Progenitor cell of endocrine pancreas (in vitro differentiated cells): ENCODE measurements at places on chromosomes 2 and 18. TPM values are rescaled to one million over a fixed set of nuclear protein-coding genes. Genes with fewer than 3 reads are reported as not detected.
A peak's percentile ranks its signal among the peaks of the same experiment; 100 is the strongest.

DNA sequence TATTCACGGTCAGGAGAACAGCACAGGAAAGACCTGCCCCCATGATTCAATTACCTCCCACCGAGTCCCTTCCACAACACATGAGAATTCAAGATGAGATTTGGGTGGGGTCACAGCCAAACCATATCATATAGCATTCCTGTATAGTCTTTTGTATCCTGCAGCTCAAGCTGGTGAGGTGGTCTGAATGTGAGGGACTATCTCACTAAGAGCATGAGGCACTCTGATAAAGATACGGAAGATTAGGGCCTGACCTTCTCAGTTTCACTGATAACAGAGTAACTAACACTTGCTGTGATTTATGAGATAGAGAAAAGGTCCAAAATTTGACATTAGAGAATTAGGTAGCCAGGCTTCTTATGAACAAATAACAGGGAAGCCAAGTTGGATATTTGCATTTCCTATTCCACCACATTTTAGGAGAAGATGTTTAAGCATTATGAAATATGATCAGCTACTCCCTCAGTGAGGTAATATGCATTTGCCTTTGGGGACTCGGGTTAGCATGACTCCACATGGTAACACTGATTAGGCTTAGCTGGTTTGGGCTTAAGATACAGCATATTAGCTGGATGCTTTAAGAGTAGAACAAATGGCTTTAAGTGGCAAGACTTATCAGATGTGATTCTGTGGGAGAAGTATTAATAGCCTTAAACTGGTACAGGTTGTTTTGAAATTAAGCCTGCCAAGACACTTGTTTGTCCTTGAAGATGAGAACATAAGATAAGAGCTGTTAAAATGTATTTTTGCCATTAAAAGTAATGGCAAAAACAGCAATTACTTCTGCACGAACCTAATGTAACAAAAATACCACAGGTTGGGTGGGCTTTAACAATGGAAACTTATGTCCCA is 106.9 kb upstream of the MSTN start:
- H3K27ac ChIP-seq = no peak overlapping the region
- no peaks in the 10 kb centered on the region for H3K27me3 ChIP-seq
- peaks cover 3% of the 10 kb centered on the region for H3K4me1 ChIP-seq
- H3K4me3 ChIP-seq = no peak overlapping the region

DNA sequence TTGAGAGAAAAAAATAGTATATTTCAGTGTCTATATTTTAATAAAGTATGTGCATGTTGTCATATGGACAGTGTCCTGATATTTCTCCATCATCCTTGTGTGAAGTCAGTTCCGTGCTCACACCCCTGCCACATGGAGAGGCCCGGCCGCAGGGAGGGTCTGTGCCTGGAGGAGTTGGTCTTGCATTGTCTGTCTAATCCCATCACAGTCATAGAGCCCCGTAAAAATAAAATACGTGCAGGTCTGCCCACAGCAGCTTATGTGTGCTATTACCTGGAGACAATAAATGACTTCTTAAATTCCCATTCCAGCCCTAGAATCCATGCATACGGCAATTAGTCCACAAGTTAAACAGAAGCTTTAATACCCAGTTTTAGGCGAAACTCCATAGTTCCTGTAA is 20.1 kb downstream of the MAPRE2 start:
- peaks cover 28% of the 10 kb centered on the region for H3K4me1 ChIP-seq
- H3K27me3 ChIP-seq = no peaks in the 10 kb centered on the region
- no peak overlapping the region for H3K4me3 ChIP-seq
- no peak overlapping the region for H3K27ac ChIP-seq
- no peak for DNase-seq

GRCh38 chr18:24372279-24372872 is 25.2 kb downstream of the OSBPL1A start:
- H3K4me1 ChIP-seq = peaks cover 5% of the 10 kb centered on the region
- DNase-seq = no peak
- peaks cover 7% of the 10 kb centered on the region for H3K36me3 ChIP-seq
- H3K4me3 ChIP-seq = no peak overlapping the region
- peaks cover 6% of the 10 kb centered on the region for H3K27me3 ChIP-seq

DNA sequence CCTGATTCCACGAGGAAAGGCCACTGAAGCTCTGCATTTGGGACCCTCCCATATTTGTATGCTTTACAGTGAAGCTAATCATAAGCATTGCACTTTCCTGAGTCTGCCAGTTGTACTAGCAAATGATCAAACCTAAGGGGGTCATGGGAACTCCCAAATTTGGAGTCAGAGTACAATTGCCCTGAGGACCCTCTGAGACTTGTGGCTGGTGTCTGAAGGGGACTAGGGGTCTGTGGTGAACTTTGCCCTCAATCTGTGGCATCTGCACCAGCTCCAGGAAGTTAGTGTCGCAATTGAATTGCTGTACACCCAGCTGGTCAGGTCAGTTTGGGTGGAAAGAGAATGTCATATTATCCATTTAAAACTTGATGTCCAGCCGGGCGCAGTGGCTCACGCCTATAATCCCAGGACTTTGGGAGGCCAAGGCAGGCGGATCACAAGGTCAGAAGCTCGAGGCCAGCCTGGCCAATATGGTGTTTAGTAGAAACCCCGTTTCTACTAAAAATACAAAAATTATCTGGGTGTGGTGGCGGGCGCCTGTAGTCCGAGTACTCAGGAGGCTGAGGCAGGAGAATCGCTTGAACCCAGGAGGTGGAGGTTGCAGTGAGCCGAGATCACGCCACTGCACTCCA is 18.1 kb downstream of the SOWAHC start:
- no peak overlapping the region for H3K27ac ChIP-seq
- peaks cover 11% of the 10 kb centered on the region for H3K4me1 ChIP-seq
- no peaks in the 10 kb centered on the region for H3K36me3 ChIP-seq
- no peaks in the 10 kb centered on the region for H3K27me3 ChIP-seq

DNA sequence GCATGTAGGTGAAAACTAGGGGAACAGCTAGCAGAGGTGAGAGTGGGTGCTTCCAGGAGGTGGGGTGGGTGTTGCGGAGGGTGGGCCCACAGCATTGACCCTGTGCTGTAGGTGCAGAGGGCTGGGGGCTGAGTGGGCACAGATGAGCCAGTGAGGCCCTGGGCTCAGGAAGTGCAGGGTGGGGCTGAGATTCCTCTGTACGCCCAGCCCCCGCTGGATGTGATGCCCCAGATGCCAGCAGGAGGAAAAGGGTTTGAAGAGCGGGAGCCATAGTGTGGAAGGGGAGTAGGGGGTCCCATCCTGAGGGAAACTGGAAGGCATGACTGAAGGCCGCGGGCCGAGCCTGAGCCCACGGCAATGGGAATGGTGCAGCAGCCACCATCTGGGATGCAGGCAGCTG is 14.1 kb upstream of the OTOS start:
- H3K36me3 ChIP-seq = no peaks in the 10 kb centered on the region
- no peak for DNase-seq
- H3K27ac ChIP-seq = no peak overlapping the region
- H3K27me3 ChIP-seq = peaks cover 26% of the 10 kb centered on the region

GRCh38 chr2:211354481-211354880 is 798.1 kb downstream of the CPS1 start:
- no peak for DNase-seq
- H3K4me1 ChIP-seq = no peaks in the 10 kb centered on the region
- H3K36me3 ChIP-seq = no peaks in the 10 kb centered on the region
- H3K4me3 ChIP-seq = no peak overlapping the region
- no peaks in the 10 kb centered on the region for H3K27me3 ChIP-seq

DNA sequence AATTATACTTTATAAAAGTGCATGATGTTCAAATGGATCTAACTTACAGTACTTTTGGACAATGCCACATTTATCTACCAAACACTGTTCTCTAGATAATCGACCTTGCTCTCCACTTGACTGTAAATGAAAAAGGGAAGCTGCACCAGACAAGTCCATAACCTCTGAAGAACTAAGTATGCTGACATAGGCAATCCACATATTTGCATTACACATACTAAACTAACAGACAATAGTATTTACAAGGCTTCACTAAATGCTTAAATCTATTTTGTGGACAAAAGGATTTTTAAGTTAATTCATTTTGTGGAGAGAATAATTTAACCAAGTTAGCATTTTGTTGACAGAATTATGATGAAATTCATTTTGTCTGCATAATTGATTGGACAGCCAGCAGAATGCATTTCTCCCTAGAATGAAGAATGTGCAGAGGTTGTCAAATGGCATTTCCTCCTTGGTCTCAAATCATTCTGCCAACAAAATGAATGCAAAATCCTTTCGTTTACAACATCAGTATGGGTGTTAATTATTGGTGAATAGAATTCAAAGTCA is 520.9 kb downstream of the CPS1 start:
- H3K4me3 ChIP-seq = no peak overlapping the region
- no peaks in the 10 kb centered on the region for H3K4me1 ChIP-seq
- H3K27me3 ChIP-seq = no peaks in the 10 kb centered on the region
- H3K27ac ChIP-seq = no peak overlapping the region
- H3K36me3 ChIP-seq = no peaks in the 10 kb centered on the region

DNA sequence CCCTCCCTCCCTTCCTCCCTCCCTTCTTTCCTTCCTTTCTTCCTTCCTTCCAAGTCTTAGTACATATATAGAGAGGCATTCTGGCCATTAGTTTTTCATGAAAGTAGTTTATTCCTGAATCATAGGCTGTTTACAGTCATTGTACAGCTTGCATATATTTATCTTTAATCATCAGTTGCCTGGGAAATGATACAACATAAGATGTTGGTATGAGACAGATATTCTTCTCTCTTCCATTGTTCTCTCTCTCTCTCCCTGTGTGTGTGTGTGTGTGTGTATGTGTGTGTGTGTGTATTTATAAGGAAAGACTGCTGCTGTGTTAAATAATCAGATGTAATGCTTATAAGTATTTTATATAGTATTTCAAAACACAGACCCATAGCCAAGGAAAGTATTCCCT is 289.8 kb upstream of the UBE2E3 start:
- no peak overlapping the region for H3K4me3 ChIP-seq
- DNase-seq = no peak
- H3K27ac ChIP-seq = no peak overlapping the region

GRCh38 chr18:8460748-8461147 is 148.5 kb upstream of the RAB12 start:
- H3K4me1 ChIP-seq = no peaks in the 10 kb centered on the region
- no peak overlapping the region for H3K27ac ChIP-seq
- no peaks in the 10 kb centered on the region for H3K36me3 ChIP-seq
- H3K27me3 ChIP-seq = peaks cover under 1% of the 10 kb centered on the region
- H3K4me3 ChIP-seq = no peak overlapping the region

DNA sequence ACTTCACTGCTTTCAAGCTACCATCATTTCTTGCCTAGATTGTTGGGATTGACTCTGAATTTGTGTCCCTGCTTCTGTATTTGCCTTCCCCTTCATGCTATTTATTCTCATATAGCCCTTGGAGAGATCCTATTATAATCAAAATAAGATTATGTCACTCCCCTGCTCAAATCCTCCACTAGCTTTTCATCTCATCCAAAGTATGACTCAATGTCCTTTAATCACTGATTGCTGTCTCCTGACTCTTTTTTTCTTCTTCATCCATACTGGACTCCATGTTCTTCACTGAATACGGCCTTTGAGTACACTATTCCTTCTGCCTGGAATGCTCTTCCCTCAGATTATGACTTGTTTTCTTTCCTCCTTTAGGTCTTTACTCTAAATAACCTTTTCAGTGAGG is 5.0 kb downstream of the RBKS start:
- H3K27me3 ChIP-seq = no peaks in the 10 kb centered on the region
- H3K27ac ChIP-seq = no peak overlapping the region
- peaks cover 5% of the 10 kb centered on the region for H3K36me3 ChIP-seq
- peaks cover 4% of the 10 kb centered on the region for H3K4me1 ChIP-seq

GRCh38 chr2:16031058-16031847 is 90.9 kb downstream of the MYCN start:
- no peak for DNase-seq
- no peaks in the 10 kb centered on the region for H3K36me3 ChIP-seq
- H3K4me3 ChIP-seq = no peak overlapping the region
- H3K4me1 ChIP-seq = peaks cover 10% of the 10 kb centered on the region

DNA sequence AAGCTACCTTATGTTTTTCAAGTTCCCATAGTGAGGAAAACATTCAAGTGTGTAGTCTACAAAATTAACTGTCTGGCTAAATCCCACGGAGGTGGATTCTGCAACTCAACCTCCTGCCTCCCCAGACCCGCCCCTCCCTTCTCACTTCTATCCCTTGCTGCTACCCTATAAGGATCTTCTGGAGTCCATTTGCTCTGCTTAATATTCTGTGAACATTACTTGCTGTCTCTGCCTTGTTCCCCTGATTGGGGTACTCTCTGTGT is 163.2 kb downstream of the KCNE4 start:
- no peak overlapping the region for H3K27ac ChIP-seq
- peaks cover under 1% of the 10 kb centered on the region for H3K36me3 ChIP-seq
- no peak for DNase-seq

DNA sequence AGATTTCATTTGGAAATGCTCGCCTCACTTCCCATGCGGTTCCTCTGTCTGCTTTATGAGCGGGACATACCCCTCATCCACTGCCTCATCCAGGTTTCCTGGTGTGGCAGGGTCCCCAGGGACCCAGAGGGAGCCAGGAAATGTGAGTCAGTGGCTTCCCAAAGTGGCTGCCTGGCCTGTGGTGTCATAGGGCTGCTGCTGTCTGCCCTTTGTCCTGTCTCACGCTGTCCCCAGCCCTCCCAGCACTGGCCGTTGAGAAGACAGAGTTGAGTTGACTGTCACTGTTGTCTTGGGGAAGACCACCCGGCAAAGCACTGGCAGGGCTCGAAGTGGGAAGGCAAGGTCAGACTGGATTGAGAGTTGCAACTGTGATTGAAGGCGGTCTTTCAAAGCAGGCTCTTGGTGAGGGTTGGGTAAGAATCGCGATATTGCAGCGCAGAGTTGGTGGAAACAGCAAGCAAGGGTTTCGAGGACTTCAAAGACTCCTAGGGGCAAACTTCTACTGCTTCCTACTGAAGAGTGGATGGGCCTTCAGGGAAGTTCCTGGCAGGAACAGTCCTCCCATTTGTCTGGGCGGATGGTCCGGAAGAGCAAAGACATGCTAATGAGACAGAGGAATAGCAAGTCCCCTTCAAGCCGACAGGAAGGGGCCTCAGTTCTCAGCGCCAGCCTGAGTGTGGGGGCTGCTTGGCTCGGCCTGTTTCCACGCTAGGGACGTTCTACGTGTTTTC is 33.9 kb downstream of the RAB31 start:
- H3K4me3 ChIP-seq = no peak overlapping the region
- no peak for DNase-seq
- peaks cover 8% of the 10 kb centered on the region for H3K27me3 ChIP-seq
- no peaks in the 10 kb centered on the region for H3K36me3 ChIP-seq
- H3K27ac ChIP-seq = peak overlapping the region; percentile 55
- peaks cover 22% of the 10 kb centered on the region for H3K4me1 ChIP-seq

DNA sequence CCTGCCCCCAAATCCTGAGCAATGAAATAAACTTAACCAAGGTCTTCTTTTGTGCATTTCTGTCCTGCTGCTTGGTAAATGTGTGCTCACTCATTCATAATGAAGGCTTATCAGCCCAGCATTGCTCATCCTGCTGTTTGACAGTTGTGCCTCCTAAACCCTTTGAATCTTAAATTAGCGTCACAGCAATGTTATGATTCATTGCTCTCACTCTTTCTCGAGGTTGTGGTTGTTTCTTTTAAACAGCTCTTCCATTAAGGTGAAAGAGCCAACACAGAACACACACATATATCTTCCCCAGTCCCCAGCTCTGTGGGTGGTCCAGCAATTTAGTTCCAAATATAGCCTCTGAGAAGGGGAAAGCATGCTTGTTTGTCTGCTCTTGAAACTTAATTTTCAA is 84.0 kb downstream of the EVA1A start:
- peaks cover 21% of the 10 kb centered on the region for H3K27me3 ChIP-seq
- peaks cover 11% of the 10 kb centered on the region for H3K4me1 ChIP-seq
- no peaks in the 10 kb centered on the region for H3K36me3 ChIP-seq
- no peak overlapping the region for H3K27ac ChIP-seq
- DNase-seq = no peak
- no peak overlapping the region for H3K4me3 ChIP-seq

Gene PPP1CB
- total RNA-seq = 192 and 193 TPM in 2 replicates

Gene PROC
- total RNA-seq = 18.7 and 25.3 TPM in 2 replicates

Gene CAPN14
- 0.50 and 0.73 TPM in 2 replicates for total RNA-seq

Gene PRKAG3
- total RNA-seq = not detected in 2 replicates

Gene PLB1
- 0.65 and 0.78 TPM in 2 replicates for total RNA-seq
